ENCODE measurements at places on chromosomes 3 and 15.

GRCh38 chr15:86751116-86751515, 671.4 kb downstream of the AGBL1 start:
- DNase-seq, result no peak

DNA sequence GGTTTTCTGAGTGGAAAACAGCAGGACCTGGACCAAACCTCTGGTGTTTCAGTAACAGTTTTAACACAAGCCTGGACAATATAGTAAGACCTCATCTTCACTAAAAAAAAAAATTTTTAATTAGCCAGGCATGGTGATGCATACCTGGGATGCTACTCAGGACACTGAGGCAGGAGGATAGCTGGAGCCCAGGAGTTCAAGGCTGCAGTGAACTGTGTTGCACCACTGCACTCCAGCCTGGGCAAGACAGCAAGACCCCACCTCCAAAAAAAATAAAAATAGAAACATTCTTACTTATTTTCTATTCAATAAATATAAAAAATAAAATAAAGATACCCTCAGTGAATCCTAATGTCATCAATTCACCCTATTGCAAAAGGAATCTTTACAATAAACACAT, 21.5 kb downstream of the ULK4 start:
- DNase-seq, result no peak

- no peak for DNase-seq
Measured at GRCh38 chr15:25763331-25763751, 99.8 kb downstream of the ATP10A start.

- DNase-seq, result no peak
Measured at GRCh38 chr3:70771426-70772147, 459.1 kb upstream of the MDFIC2 start.

GRCh38 chr3:194541483-194541882, 54.7 kb upstream of the ATP13A3 start:
- DNase-seq, result no peak

DNA sequence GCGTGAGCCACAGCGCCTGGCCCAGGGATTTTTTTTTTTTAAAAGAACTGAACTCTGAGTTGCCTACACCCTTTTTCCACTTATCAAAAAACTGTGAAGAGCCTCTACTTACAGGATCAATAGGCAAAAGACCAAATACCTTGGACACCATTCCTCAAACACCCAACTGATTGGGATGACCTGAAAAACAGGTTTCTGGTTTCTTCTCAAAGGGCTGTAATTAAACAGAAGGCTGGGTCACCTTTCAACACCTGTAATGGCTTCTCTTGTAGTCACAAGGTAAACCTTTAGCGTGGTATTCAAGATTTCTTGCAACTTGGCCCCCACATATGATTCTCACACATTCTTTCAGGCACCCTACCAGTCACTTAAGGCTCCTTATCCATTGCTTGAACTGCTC, 38.4 kb upstream of the PLXND1 start:
- DNase-seq, result no peak

GRCh38 chr3:10337323-10338163, 16.6 kb upstream of the SEC13 start:
- DNase-seq, result no peak

DNA sequence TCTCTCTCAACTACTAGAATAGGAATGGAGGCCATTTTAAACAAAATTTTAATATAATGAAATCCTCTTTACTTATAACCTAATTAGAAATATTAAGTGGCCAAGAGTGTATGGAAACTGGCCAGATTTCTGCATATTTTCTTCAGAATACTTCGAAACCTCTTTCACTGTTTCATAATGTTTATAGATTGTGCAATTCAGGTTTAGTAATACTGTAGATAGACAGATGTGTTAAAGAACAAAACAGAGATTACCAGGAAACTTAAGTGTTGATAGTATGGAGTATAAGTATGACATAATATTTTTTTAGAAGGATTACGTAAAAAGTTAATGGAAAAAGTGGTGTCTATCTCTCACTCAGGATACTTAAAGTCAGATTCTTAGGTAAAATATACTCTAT, 4.7 kb downstream of the ABHD5 start:
- DNase-seq, result no peak

- no peak for DNase-seq
Measured at GRCh38 chr3:71979175-71979574, 194.2 kb upstream of the PROK2 start.

- DNase-seq, result no peak
Measured at GRCh38 chr3:177934001-177934891, 602.0 kb upstream of the KCNMB2 start.

DNA sequence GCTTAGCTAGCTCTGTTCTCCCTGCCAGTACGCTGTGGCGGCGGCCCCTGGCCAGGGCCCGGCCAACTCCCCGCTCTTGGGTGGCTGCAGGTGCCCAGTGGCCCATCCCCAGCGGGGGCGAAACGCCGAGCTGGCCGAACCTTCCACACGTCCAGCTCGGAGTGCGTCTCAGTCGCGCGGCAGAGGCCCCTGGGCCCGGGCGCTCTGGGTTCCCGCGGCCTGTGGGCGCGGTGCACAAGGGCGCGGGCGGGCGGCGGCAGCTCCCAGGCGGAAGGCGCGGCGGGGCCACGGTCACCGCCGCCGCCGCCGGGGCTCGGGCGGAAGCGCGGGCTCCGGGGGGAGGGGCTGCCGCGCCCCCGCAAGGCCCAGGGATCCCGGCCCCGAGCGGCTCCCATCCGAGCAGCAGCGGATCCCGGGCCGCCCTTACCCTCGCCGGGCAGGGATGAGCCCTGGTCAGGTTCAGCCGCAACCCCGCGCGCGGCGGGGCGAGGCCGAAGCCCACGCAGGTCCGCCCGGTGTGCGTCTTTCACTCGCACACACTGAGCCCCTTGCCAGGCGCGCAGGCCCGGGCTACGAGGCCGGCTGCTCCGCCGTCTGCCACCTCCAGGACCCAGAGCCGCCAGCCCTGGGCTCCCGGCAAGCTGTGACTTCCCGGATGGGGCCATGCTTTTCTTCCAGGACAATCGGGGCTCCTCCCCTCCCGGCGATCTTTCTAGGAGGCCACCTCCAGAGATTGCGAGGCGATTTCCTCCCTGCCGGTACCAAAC, 54.2 kb downstream of the CCDC54 start:
- DNase-seq, result no peak

- DNase-seq, result no peak
Measured at GRCh38 chr3:16468336-16469098, 45.0 kb downstream of the RFTN1 start.

DNA sequence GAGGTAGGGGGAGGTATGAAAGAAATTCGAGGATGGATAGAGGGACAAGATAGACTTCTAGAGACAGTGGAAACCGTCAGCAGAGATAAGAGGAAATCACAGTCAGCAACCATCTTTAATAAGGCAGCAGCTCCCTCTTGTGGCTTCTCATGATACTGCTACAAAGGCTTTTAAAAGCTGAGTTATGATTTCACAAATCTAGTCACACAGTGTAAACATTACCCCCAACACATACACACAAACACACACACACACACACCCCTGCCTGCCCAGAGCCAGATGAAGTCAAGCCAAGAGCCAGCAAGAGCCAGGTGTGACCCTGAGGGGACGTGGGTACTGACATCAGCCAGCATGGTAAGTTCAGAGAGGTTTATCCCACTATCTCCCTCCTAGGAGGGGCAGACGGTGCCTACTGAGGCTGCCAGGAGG, 18.9 kb upstream of the TGM5 start:
- DNase-seq, result peak; percentile 81

GRCh38 chr3:16085884-16086608, 88.4 kb upstream of the GALNT15 start:
- DNase-seq, result no peak

GRCh38 chr3:128273109-128273840, 120.0 kb downstream of the EEFSEC start:
- no peak for DNase-seq

DNA sequence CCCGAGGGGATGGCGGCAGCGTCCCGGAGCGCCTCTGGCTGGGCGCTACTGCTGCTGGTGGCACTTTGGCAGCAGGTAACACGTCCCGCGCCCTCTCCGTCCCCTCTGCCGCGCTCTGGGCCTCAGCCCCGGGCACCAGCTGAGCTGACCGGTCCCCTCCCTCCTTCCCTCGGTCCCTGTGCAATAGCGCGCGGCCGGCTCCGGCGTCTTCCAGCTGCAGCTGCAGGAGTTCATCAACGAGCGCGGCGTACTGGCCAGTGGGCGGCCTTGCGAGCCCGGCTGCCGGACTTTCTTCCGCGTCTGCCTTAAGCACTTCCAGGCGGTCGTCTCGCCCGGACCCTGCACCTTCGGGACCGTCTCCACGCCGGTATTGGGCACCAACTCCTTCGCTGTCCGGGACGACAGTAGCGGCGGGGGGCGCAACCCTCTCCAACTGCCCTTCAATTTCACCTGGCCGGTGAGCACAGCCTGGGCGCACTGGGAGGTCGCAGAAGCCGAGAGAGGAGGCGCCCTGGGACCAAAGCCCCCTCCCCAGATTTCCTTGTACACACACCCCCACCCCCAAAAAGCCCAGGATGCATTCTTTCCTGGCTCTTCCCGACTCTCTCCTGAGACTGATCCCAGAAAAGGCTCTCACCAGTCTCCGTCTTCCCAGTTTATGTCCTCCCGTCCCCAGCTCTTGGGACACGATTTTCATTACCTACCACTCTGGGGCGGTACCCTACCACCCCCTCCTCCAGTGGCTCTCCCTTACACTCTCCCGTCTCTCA, 705 bp downstream of the DLL4 start:
- no peak for DNase-seq

- no peak for DNase-seq
Measured at GRCh38 chr15:42511007-42511391, 15.6 kb downstream of the SNAP23 start.

- no peak for DNase-seq
Measured at GRCh38 chr3:151541178-151541577, 80.3 kb upstream of the IGSF10 start.

- no peak for DNase-seq
Measured at GRCh38 chr15:43702701-43703424, 9.2 kb downstream of the CKMT1A start.

DNA sequence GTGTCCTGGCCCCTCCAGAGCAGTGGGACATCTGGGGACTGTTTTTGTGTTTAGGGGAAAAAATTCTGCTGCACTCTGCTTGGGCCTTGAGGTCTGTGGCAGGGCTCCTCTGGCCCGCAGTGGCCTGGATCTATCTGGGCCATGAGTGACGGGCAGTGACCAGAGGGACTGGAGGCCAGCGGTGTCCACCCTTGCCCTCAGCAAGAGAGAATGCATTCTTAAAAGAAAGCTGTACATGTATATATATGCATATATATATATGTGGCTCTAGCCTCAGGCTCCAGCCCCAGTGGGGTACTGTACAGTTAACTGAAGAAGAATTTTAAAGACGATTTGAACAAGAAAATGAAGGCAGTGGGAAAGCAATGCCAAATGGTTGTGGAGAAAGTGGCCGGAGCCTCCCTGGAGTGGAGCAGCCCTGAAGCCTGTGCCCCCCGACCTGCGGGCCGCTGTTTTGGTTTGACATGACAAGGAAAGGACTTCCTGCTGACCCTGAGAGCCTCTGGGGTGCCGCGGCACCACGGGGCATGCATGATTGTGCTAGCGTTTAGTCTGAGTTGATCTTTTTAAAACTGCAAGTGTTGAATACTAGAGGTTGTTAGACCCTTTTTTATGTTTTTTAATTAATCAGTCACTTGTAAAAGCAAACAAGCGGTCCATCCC, 52.2 kb downstream of the PLXNA1 start:
- no peak for DNase-seq

DNA sequence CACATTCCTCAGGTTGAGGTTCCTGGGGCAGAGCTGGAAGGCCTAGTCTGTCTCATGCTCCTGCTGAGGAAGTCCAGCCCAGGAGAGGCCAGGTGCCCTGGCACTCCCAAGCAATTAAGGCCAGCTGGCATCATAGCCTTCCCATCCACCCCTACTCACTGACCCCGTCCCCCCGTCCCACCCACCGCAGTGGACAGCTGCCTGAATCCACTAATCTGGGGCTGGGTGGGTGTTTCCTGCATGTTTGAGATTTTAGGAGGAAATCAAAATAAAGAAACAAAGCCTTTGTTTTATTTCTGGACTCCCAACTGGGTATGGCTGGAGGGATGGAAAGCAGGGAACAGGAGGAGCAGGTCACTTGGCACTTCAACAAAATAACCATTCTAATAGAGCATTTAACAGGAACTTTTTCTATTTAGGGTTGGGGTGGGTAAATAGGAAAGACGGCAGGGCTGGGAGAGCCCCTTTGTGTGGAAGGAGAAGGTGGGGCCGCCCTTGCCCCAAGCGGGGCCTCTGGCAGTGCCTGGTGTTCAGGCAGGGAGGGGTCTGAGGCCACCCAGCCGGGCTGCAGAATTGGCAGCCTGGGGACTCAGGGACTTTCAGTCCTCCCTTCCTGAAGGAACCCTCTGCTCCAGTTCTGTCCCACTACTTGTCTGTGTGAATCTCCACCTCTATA, 8.5 kb downstream of the MRAS start:
- no peak for DNase-seq

GRCh38 chr3:143831208-143831607, 17.1 kb downstream of the SLC9A9 start:
- no peak for DNase-seq

DNA sequence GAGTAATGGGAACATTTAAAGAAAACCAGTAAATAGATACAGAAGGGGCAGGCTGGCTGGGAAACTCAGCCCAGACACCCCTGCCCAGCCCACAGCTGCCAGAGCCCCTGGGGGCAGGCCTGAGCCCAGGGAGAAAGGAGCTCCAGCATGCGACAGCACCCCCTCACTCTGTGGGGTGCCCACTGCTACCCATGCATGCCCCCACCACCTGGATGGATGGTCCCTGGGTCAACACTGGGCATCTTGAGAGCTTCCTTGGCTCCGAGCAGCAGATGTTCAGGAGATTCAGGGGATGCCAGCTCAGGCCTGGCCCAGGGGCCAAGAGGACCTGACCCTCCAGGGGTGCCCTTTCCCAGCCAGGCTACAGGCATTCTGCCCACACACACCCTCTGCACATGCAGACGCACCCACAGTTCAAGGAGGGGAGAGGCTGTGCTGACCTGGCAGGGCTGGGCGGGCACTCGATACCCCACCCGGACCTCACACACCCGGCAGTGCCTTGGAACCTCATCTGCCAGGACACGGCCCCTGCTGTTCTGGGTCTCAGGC, 31.5 kb downstream of the PTH1R start:
- no peak for DNase-seq

GRCh38 chr3:106068381-106068780, 199.6 kb upstream of the CBLB start:
- no peak for DNase-seq

DNA sequence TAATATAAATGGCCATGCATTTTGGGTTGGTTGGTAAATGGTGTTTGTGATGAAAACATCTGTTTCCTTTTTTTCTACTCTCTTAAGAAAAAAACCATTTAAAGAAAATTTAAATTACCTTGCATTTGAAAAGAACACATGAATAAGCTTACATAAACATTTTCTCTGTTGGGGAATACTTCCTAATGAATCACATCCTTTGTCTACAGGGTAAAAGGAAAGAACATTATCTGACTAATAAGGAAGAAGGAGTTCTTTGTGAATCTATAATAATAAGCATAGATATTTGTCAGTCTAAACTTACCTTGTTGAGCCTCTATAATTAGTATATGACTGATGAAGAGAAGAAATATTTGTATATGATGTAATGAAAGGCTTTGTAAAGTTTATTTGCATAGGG, 254.1 kb upstream of the ZNF717 start:
- DNase-seq, result no peak

GRCh38 chr3:60504827-60505457, 746.3 kb downstream of the FHIT start:
- no peak for DNase-seq

All from D721Med (cell line).